Thoracic aorta (tissue), 2 donors: ENCODE measurements at places on chromosomes 11 and 22.

DNA sequence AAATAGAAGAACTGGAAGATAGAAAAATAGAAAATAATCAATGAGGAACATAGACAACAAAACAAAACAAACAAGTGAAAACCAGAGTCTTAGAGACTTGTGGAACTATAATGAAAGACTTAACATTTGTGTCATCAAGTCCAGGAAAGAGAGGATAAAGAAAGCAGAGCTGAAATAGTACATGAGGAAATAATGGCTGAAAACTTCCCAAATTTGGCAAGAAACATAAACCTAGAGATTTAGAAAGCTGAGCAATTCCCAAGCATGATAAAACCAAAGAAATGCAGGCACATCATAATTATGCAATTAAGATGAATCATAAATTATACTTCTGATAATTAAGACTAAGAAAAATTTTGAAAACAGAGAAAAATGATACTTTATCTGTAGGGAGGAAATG, 614.5 kb downstream of the ETS1 start:
- no peak for DNase-seq

DNA sequence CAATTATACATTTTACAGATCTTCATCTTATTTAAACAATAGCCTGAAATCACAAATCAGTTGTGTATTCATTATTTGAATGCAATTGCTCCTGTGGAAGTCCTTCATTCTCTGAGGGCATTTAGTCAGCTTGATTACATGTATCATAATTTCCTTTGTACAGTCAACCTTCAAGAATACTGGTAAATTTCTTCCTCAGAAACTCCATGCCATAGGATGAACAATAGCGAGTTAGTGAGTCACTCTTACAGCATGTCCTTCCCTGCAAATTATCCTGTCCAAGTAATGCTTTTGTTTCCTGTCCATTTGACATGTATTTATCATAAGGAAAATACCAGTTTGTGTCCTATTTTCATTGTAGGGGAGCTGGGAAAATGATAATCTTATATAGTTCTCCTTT, 3.8 kb downstream of the OR10S1 start:
- no peak for DNase-seq

DNA sequence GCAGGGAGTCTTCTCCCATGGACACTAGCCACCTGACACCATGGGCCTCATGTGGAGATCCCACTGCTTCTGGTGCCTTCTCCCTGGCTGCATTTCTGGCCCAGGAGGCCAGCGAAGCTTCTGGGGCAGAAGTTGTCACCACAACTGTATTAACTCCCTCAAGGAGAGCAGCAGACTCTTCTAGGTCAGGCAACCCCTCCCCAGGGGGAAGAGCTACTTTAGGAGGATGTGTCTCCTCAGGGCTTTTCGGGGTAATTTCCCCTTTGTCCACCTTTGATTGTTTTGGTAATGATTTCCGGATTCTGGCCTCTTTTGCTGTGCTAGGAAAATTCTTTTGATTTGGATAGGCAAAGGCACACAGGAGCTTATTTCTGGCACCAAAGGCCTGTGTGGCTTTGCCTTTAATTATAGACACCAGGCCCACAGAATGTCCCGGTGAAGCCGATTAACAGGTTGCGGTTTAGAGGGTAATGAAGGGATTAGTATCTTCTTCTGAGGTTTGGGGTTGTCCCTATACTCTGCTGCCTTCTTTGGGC, 8.9 kb upstream of the UCP2 start:
- no peak for DNase-seq

DNA sequence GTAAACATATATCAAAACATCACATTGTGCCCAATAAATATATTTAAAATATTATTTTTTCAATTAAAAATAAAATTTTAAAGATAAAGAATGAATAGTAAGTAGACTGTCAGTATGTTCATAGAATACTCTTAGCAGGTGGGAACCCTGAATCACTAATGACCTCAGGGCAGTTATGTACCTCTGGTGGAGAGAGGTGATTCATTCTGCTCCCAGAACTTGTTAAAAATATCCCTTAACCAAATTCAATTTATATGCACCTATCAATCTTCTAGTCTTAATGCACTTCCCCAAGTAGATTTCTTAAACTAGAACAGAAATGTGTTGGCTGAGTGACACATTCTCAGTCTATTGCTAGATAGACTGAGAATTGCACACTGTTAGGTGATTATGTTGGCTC, 183.9 kb upstream of the SYN3 start:
- no peak for DNase-seq

DNA sequence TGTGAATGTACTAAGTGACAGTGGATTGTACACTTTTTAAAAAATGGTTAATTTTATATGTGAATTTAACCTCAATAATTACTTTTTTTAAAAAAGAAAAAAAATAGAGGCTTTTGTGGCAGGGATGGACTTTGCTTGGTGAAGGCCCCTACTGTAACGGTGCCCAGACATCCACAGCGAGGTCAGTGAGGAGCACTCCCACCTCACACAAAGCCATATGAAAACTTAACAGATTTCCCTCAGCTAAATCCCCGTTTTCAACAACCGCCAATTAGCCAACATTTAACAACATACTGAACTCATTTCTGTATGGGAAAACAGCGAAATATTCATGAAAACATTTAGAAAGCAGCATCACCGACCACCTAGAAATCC, 642 bp upstream of the C11orf58 start:
- no peak for DNase-seq

DNA sequence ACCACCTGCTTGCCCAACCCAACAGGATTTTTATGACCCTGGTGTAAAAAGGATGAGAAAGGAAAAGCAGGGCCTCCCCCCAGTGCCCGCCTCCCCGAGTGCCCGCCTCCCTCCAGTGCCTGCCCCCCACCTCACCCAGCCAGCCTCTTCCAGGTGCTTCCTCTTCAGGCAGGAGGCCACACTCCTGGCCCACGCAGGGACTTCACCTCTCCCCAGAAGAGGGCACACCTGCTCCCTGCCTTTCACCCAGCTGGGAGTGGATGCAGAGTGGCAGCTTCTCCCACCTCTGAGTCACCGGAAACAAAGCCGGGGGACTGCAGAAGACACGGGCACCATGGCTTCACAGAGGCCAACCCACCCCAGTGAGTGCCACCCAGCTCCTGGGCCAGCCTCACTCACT, 16.1 kb downstream of the CPT1A start:
- no peak for DNase-seq

GRCh38 chr11:117923773-117924172, 5.4 kb downstream of the TMPRSS13 start:
- DNase-seq: no peak

GRCh38 chr11:68942095-68942620, 38.5 kb downstream of the IGHMBP2 start:
- DNase-seq: no peak

DNA sequence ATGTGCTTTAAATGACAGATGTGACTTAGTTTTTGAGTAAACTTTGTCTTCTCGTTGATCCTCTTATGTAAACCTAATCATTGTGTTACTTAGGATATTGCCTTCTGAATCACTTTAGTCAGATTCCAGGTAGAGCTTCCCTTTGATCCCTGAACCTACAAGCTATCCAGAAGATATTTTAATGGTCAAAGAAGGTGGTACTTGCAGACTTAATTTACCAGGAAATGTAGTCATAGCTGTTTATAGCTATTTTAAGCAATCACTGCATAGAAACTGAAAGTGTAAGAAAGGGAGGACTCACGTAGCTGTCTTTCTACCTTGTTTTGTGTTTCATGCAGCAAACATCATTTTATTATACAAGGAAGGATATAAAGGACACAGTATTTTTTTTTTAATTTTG, 189.5 kb downstream of the DDX10 start:
- DNase-seq: no peak

DNA sequence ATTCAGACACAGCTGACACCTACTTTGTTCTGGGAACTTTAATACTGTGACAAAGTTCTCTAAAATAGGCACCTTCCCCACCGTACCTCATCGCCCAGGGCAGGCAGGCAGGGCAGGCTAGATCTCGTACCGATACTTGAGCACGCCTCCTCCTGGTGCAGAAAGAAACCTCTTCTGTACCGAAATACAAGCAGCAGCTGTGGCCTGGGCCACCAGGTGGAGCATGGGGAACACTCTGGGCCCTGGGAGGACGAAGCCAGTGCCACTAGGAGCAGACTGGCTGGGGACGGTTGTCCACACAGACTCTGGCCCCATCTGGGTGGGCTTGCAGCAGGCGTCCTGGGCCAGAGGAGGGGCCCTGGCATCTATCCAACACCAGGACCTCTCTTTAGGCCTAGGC, 12.8 kb downstream of the PMM1 start:
- DNase-seq: no peak

DNA sequence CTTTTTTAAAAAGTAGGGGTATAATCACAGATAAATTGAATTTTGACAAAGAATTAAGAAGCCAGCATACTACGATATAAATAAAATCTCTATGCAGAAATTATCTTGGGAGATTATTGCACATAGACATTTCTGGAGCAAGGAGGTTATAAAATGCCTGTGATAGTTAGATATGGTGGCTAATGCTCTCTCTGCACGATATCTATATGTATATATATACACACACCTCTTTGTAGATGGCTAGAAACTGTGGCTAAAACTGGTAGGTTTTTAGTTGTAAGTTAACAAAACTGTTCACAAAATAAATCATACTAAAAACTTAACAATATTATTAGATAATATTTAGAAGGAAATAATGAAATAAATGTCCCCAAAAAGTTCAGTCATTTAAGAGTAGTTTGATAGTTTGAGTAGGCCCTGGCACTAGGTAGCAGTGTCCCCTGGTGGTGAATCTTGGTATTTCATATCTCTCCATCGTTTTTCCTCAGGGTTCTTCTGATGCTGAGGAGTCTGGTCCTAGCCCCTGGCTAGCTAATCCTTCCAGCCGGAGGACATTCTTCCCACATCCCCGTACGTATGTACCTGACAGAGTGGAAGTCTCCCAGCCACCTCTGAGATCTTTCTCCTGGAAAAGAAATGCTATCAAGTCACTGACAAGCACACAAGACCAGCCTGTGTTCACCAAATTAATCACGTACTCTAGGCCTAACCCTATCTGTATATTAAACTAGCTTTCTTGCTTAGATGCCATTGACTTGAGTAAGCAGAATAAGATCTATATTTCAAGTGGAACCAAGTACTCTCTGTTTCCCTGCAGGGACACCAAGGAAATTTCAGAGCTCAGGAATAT, 32.2 kb downstream of the ART5 start:
- DNase-seq: no peak

- DNase-seq: no peak
Measured at GRCh38 chr11:11589437-11589836, 32.4 kb downstream of the GALNT18 start.

DNA sequence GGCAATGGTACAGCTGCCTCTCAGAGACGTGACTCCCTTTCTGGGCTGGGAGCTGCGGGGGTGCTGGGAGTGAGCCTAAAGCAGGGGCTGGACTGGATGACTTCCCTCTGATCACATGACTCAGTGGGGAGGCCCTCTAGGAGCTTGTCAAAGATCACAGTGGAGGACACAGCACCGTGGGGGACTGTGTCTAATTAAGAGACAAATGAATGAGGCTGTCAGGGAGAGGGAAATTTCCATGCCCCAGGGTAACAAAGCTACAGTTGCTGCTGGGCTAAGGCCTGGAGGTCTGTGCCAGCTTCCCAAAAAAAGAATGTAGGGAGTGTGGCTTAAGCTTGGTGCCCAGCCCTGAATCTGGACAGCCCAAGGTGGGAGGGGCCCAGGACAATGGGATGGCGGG, 262.8 kb upstream of the PLET1 start:
- DNase-seq: peak; percentile 22

DNA sequence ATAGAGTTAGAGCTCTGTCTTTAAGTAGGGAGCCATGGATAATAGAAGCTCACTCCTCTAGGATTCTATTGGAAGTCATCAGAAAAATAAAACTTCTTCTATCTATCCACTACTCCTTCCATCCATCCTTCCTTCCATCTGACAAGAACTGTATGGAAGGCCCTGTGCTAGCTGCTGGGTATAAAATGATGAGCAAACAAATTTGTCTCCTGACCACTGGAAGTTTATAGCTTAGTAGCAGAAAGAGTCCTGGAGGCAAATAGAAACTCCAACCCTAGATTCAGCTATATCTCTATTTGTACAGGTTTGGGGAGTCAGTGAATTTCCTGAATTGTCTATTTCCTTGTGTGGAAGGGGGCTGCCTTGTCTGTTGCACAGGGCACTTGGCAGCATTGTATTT, 136.6 kb downstream of the ME3 start:
- DNase-seq: no peak

DNA sequence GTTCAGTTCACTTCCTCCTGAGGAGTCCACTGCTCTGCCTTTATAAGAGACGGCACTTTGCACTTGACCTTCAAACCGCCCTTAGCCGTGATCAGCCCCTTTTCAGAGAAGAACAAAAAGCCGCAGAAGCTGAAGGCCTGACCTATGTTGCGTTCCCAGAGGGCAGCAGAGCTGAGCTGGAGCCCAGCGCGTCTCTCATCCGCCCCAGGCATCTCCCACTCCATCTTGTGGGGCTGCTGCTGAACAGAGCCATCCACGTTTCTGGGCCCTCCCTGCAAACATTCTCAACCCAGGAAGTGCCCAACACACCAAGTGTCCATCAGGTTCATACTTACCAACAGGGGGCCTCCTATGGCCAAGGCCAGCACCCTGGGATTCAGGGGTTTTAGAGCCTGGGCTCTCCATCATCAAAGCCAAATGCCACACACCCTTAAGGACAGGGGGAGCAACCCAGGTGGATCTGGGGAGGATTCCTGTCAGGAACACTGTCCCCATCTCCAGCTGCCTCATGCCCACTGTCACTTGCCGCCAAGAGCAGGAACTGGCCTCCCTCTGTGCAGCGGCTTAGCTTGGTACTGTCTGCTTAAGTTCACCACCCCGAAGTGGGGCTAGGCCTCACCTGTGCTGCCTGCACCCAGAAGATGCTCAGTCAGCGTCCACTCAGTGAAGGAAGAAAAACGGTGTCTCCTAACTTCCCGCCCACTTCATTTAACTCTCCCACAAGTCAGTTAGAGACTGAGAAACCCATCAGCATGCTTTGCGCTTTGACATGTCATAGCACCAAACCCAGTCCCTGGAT, 16.0 kb upstream of the EFCAB6 start:
- DNase-seq: no peak

DNA sequence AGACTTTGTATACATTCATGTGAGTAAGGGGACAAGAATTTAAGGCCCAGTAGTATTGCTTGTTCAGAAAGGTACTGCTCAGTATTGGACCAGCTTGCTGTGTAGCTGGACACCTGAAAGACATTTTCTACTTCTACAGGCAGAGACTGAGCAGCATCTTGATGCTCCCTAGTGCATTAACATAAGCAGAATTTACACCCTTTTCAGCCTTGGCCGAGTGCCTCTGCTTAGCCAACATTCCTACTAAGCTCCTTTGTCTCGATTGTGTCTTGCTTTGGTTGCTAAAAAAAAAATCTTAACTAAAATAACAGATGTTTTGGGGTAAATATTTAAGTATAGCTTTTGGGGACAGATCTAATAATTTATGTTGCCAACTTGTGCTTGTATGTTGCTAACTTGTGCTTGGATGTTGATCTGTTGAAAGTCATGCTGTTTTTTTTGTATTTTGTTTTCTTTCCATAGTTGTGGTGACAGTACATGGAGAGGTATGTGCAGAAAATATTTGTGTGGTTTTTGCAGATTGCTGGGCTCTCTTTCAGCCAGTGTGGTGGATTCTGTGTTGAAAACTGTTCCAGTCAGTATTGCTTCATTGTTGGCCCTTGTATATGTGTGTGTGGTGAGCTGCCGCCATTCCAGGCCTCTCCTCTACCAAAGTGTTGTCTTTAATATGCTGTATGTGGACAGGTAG, 3.7 kb downstream of the PTS start:
- DNase-seq: no peak

GRCh38 chr11:18463439-18463838, 7.8 kb downstream of the LDHAL6A start:
- DNase-seq: no peak
